ENCODE measurements at places on chromosomes 11 and 22. TPM values are rescaled to one million over a fixed set of nuclear protein-coding genes. Genes with fewer than 3 reads are reported as not detected.

DDX25 gene
- total RNA-seq, result 0.05 TPM

DNA sequence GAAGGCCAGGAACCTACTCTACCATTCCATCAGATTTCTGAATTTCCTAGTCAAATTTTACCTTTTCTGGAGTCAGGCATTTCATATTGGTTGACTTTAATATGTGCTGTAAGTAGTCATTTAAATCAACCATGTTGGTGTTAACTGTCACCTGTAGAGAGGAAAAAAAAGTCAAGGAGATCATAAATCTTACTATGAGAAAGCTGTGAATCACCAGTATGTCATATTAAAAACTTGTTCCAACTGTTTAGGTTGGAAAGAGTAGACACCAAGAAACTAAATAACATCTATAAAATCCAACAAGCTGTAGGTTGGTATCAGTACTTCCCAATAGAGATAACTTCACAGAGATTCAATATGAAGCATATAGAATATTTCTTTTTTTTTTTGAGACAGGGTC, 39.5 kb downstream of the COPB1 start:
- no peak for DNase-seq

DNA sequence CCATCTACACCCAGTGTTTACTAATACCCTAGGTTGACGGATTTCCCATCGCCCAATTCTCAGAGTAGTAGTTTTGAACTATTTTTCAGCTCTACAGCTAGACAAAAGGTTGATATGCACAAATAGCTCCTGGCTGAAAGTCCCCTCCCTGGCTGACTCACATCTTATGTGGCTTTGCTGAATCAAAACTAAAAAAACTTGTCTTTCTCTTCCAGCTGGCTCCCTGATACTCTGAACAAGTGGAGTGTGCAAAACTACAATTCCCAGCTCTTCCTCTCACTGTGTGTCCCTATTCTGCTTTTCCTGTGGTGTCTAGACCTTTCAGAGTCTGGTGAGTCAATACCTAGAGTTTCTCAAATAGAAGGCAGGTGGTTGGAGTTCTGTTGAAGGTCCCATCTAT, 12.7 kb upstream of the LARGE1 start:
- DNase-seq, result no peak

DNA sequence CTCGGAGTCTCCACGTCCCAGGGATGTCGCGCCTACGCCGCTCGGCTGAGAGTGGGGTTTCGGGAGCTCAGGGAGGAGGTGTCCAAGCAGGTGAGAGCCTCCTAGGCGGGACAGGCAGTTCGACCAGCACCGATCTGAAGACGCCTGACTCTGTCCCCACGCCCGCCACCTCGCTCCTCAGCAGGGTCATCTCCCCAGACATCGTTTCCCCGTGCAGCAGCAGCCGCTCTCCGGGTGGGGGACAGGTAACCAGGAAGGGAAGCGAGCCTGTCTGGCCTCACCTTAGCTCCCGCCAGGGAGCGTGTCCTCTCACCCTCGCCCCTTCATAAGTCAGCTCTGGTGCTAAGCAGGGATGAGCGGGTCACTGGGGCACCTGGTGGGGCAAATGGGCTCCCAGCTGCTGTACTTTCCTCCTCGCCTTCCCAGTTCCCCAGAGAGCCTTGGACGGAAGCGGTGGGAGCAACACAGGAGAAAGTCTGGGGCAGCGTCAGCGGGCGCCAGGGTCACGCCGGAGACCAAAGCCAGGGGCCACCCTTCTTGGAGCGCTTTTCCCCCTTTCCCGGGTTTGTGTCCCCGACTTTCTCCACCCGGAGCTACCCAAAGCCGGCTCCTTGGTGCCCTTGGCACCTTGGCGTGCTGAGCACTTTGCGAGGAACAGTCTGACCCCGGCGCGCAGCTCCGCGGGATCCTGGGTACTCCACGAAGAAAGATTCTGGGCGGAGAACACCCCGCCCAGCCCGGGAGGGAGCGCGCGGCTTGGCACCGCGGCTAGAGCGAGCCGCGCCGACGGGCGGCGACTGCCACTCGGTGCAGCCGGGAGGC, 1.6 kb downstream of the SPON1 start:
- DNase-seq, result peak; percentile 86

USP2 gene
- total RNA-seq, result 16.9 TPM

- DNase-seq, result no peak
Observed at GRCh38 chr22:45777046-45777851, 105.6 kb downstream of the ATXN10 start.

GRCh38 chr11:13881226-13881905, 81.2 kb upstream of the SPON1 start:
- no peak for DNase-seq

- DNase-seq, result no peak
Observed at GRCh38 chr22:50034126-50035081, 21.8 kb upstream of the IL17REL start.

DNA sequence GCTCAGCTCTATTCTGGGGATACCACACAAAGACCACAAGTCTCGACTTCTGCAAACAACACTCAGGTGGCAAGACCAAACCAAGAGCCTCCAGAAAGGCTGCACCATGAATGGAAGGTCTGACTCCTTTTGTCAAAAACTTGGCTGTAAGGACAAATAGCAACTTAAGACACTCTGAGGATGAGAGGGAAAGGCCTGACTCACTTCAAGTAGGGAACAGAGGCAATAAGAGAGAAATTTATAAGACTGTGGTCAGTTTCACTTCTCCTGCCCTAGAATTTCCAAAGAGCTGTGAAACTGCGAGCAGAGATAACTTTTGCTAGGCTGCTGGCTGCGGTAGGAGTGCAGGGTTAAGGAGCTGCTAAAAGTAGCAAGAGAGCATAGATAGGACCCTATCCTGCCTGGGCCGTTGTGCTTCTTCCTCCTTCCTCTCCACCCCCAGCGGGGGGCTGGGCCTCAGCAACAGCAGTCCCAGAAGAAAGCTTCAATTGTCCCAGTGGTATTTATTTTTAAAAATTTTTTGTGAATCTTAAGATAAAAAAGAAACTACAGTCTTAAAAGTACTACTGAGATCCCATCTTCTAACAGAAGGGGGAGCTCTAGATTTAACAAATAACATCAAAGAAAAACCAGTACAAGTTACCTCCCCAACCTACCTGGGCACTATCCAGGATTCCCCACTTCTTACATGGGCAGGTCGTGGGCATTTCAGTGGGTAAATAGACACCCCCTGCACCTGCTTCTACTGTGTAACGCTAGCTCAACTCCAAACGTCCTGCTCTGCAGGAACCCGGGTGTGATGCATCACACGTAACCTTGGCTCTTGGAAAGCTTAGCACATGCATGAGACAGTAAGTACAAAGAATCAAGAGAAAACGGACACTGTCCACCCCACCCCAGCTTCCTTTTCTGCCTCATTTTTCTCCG, 66.4 kb downstream of the SGSM3 start:
- no peak for DNase-seq

GRCh38 chr11:77800449-77800848, 20.1 kb downstream of the RSF1 start:
- no peak for DNase-seq

GRCh38 chr11:134119094-134119493, 50.2 kb downstream of the JAM3 start:
- DNase-seq, result no peak

TRIM22 gene
- 47.1 TPM for total RNA-seq

- no peak for DNase-seq
Observed at GRCh38 chr11:44944853-44945235, 5.8 kb downstream of the TP53I11 start.

NDUFA6 gene
- 105 TPM for total RNA-seq

CDHR5 gene
- 549 TPM for total RNA-seq

DNA sequence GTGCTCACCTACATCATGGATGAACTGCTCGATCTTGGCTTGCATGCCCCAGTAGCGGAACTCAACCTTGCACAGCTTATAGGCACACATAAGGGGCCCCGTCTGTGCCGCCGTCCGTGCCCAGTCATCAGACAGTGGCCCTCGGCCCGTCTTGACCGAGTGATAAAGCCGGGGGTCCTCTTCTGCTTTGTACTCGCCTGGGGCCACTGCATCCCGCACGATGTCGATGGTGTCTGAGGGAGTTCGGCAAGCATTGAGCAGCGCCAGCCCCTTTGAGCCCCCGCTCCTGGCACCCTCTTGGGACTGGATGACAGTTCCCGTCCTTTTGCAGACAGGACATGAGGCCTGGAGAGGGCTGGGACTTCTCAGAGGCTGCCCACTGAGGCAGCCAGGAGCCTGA, 3.3 kb downstream of the PITPNM1 start:
- peak; percentile 57 for DNase-seq

DNA sequence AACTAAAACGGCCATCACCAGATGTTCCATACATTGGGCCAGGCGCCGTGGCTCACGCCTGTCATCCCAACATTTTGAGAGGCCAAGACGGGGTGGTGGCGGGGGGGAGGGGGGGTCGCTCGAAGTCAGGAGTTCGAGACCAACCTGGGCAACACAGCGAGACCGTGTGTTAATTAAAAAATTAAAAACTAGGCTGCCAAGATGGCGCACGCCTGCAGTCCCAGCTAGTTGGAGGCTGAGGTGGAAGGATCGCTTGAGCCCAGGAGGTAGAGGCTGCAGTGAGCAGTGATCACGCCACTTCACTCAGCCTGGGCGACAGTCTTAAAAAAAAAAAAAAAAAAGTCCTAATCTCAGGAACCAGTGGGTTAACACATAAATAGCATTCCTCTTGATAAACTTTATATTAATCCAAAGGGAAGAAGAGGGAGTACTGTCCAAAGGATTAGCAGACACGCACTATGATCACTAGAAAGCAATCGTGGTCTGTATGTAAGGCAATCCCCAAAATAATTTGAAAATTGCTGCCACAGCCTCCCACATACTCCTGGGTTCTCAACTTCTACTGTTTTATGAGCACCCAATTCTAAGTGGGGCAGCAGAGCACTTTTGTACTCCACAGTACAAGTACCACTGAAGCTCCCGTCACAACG, 604 bp downstream of the PUS3 start:
- DNase-seq, result no peak

NPTXR gene
- total RNA-seq, result 0.84 TPM

GRCh38 chr11:1937616-1938342, 9.4 kb upstream of the MRPL23 start:
- DNase-seq, result no peak

MS4A1 gene
- total RNA-seq, result 2.2 TPM

- no peak for DNase-seq
Observed at GRCh38 chr11:27253224-27253623, 109.8 kb downstream of the CCDC34 start.

- no peak for DNase-seq
Observed at GRCh38 chr11:15863411-15863810, 492.9 kb downstream of the SOX6 start.

Measured in mucosa of descending colon (tissue), 3 donors.